Endothelial cell (in vitro differentiated cells): ENCODE measurements at places on chromosomes 16 and 17.

GRCh38 chr16:58236231-58236690 lies 38.4 kb upstream of the CSNK2A2 start:
- peaks cover 3% of the 10 kb centered on the region for H3K27me3 ChIP-seq
- DNase-seq: peak; percentile 71
- peaks cover 13% of the 10 kb centered on the region for H3K4me1 ChIP-seq
- peak overlapping the region; percentile 92 for H3K4me3 ChIP-seq

DNA sequence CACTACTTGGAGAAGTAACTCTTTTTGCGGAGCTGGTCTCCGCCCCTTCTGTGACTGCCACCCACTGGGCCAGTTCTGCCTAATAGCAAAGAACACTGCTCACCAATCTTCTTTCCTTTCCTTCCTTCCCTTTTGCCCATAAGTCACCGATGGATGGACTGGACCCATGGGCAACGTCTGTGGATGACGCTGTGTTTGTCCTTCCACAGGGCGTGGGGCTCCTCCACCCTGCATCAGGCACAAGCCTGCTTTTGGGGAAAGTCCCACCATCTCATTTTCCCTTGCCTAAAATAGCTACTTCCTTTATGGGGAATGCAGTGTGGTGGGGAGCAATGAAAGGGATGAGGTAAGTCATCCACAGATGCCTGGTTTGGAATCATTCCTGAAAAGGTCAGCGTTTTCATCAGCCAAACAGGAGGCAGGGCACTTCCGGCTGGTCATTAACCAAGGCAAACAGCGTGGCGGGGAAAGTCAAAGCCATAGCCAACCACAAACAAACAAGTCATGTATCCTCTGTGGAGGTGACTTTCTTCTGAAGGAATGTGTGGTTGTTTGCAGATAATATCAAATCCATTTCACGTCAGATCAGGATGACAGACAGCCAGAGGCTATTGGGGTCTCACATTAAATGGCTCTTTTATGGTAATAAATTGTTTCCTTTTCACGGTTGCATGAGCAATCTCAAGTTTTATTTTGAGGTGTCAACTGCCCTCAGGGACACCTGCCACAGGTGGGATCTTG lies 30.7 kb upstream of the MED9 start:
- no peaks in the 10 kb centered on the region for H3K36me3 ChIP-seq
- no peaks in the 10 kb centered on the region for H3K4me1 ChIP-seq
- no peaks in the 10 kb centered on the region for H3K27me3 ChIP-seq
- H3K4me3 ChIP-seq: no peak overlapping the region
- no peak for DNase-seq
- H3K27ac ChIP-seq: no peak overlapping the region

GRCh38 chr17:19360772-19361171 lies 1.8 kb downstream of the B9D1 start:
- H3K27ac ChIP-seq: no peak overlapping the region
- no peaks in the 10 kb centered on the region for H3K36me3 ChIP-seq
- no peak for DNase-seq
- H3K4me3 ChIP-seq: no peak overlapping the region

GRCh38 chr17:3795390-3796102 lies 5.4 kb downstream of the ITGAE start:
- H3K27me3 ChIP-seq: peaks cover 1% of the 10 kb centered on the region
- H3K36me3 ChIP-seq: peaks cover 8% of the 10 kb centered on the region
- no peaks in the 10 kb centered on the region for H3K4me1 ChIP-seq
- no peak overlapping the region for H3K27ac ChIP-seq
- DNase-seq: no peak

GRCh38 chr17:33802349-33803198 lies 452.5 kb upstream of the CCL2 start:
- no peak overlapping the region for H3K4me3 ChIP-seq
- no peaks in the 10 kb centered on the region for H3K27me3 ChIP-seq
- H3K27ac ChIP-seq: no peak overlapping the region
- H3K36me3 ChIP-seq: no peaks in the 10 kb centered on the region
- H3K4me1 ChIP-seq: peaks cover 4% of the 10 kb centered on the region
- no peak for DNase-seq
